Activated CD4-positive, alpha-beta T cell treated with anti-CD3 and anti-CD28 coated beads, Interleukin-2, amount 50 U/mL, for 1 hour (primary cell): ENCODE measurements at places on chromosomes 1 and 21.

DNA sequence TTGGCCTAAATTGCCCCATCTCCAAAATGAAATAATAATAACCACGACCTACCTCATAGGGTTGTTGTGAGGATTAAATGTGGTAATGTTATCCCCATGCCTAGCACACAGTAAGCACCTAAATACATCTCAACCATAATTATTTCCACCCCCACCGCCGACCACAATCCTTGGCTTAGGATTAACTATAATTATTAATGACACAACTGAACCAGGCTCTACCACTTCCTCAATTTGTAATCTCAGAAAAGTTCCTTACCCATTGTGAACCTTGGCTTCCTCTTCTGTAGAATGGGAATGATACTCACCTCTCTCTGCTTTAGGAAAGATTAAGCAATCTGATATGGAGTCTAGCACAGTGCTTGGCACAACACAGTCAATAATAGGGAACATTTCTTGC lies 44.3 kb upstream of the TACSTD2 start:
- DNase-seq, result no peak

DNA sequence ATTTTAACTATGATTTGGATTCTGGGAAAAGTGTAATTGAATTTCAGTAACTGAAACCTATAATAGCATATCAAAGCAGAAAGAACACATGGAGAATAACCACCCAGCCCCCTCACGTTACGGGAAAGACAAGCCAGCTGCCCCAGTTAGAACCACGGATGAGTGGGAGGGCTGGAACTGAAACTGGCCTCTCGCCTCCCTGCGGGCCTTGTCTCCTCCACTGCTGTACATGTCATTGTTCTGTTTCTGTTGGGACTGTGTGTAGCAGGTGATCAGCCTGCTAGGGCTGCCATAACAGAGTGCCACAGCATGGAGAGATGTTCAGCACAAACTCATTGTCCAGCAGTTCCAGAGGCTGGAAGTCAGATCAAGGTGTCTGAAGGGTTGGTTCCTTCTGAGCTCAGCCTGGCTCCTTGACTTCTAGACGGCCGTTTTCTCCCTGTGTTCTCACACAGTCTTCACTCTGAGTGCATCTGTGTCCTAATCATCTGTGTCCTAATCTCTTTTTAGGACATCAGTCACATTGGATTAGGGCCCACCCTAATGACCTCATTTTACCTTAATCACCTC lies 52.4 kb downstream of the MAP3K21 start:
- no peak for DNase-seq

GRCh38 chr1:244113532-244114320 lies 62.6 kb downstream of the ZBTB18 start:
- no peak for DNase-seq

DNA sequence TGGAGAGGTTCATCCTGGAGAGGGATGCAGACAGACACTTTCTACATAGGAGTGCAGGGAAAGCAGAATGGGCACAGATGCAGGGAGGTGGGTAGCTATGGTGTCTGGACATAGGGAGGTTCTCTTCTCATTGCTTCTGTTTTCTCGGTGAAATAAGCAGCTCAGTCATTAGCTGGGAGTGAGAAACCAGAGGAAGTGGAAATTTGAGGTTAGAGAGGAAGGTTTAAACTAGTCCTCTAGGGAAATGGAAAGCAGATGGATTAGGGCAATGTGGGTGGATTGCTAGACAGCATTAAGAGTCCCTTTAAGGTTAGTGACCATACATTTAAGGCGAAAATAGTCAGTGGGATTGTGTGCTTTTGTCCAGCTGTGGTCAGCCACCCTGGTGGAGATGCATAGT lies 39.6 kb downstream of the MPZL1 start:
- DNase-seq, result no peak

- DNase-seq, result no peak
These were observed 147.8 kb downstream of the OMA1 start for GRCh38 chr1:58398714-58399113.

DNA sequence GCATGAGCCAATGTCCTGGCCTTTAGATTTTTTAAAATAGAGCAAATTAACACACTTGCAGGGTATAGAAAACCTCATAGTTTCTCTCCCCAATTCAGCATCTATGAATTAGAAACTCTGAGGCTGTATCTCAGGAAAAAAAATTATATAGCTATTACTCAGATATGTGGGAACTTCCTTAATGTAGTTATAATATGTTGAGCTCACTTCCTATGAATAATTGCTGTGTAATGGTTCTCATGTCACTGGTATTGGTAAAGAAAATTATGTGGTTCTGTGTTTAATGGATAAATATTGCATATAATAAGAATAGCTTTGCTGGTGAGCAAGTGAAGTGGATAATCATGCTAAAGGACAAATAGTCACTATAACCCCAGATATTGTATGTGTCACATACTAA lies 2019.8 kb downstream of the NCAM2 start:
- DNase-seq, result no peak

- no peak for DNase-seq
These were observed 25.9 kb downstream of the CYP2J2 start for GRCh38 chr1:59900640-59901039.
